Activated CD8-positive, alpha-beta memory T cell treated with anti-CD3 and anti-CD28 coated beads, Interleukin-2, amount 10 ng/mL, durations not matched to agents 7 days and 5 days (primary cell): ENCODE measurements at places on chromosomes 2 and 18. TPM values are rescaled to one million over a fixed set of nuclear protein-coding genes. Genes with fewer than 3 reads are reported as not detected.

DNA sequence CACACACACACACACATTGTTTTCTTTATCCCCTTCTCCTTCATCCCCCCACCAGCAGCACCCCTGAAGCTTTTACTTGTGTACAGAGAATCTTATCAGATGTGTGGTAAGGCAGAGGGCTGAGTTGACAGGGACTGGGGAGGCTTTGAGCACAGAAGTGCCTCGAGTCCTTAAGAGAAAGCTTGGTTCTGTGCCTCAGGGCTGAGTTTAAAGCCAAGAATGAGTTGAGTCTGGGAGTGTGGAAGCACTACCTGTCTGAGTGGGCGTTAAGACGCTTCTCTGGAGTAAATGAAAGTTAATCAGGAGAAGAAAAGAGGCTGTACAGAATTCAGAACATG, 2.7 kb downstream of the ID2 start:
- peak; percentile 79 for DNase-seq

DNA sequence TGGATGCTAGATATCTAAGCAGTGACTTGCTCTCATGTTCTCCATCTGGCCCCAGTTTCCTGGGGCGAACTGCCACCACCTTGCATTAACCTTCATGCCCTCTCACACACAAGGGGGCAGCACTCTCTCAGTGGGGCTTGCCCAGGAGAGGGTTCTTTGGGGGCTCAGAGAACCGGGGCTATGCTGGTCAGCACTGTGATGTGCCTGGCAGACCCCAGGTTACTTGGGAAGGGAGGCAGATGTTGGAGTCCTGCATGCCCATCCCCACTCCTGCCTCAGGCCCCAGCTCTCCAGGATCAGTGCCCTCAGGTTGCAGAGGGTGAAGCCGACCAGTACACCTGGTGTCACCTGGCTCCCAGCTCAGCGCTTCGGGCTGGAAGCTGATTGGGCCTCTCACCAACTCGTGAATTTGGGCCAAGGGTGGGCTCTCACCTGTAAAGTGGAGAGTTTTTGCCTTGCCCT, 396.2 kb upstream of the HS6ST1 start:
- no peak for DNase-seq

- no peak for DNase-seq
These were observed 5.7 kb downstream of the TCF4 start for GRCh38 chr18:55582325-55582724.

- no peak for DNase-seq
These were observed 738.1 kb upstream of the NXPH2 start for GRCh38 chr2:139518321-139518720.

GRCh38 chr2:172995323-172996244, 80.1 kb upstream of the MAP3K20 start:
- no peak for DNase-seq

- no peak for DNase-seq
These were observed 98.7 kb downstream of the GRB14 start for GRCh38 chr2:164522561-164522981.

GRCh38 chr2:446303-446874, 158.5 kb upstream of the ALKAL2 start:
- DNase-seq = no peak

GRCh38 chr2:182866095-182866460, 359 bp downstream of the FRZB start:
- DNase-seq = no peak

DNA sequence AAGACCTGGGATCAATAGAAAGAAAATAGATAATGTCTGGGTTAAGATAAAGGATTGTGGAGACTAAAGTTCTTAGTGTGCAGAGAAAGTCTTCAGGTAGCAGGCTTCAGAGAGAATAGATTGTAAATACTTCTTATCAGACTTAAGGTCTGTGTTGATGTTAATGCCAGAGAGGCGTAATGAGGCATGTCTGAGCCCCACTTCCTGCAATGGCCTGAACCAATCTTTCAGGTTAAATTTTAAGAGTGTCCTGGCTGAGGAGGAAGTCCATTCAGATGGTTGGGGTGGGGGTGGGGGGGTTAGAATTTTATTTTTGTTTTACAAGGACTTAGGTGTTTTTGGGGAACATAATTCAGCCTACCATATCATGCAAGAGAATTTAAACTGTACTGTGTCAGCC, 129.5 kb downstream of the EVA1A start:
- no peak for DNase-seq

- DNase-seq = no peak
These were observed 14.6 kb downstream of the RAB3GAP1 start for GRCh38 chr2:135066710-135067109.

Gene ZNF385B
- not detected for total RNA-seq

Gene REG1B
- not detected for total RNA-seq

Gene MTIF2
- total RNA-seq = 27.7 TPM

Gene SERPINB2
- total RNA-seq = not detected

Gene GPR35
- total RNA-seq = 14.4 TPM

Gene C2orf74
- 8.5 TPM for total RNA-seq
